ENCODE measurements at places on chromosomes 1 and 21.

DNA sequence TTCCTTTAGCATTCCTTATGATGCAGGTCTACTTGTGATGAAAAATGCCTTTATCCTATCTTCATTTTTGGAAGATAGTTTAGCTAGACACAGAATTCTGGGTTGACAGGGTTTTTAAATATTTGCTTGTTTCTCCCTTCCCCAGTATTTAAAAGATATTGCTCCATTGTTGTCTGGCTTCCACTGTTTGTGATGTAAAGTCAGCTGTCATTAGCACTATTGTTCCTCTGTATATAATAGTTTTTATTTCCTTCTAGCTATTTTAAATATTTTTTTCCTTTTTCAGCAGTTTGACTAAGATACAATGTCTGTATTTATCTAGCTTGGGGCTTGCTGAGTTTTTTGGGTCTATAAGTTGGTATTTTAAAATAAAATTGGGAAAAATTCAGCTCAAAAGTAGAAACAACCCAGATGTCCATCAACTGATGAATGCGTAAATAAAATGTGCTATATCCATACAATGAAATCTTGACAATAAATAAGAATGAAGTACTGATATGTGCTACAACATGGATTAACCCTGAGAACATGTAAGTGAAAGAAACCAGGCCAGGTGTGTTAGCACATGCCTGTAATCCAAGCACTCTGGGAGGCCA, 11.2 kb downstream of the IFT25 start:
- DNase-seq: no peak

GRCh38 chr21:35239811-35240219, 190.7 kb upstream of the RUNX1 start:
- DNase-seq: no peak

DNA sequence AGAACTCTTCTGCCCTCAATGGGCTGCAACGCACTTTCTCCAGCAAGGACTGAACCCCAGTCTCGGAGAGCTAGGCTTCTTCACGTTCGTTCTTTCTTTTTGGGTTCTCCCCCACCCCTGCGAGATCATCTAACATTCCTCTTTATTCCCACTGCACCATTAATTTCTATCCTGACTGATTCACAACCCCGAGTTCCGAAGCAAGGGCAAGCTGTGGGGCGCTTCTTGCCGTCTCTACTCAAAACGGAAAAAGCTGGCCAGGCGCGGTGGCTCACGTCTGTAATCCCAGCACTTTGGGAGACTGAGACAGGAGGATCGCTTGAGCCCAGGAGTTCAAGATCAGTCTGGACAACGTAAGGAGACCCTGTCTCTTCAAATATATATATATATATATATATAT, 37.4 kb upstream of the BTG2 start:
- DNase-seq: no peak

GRCh38 chr1:31227891-31228568, 11.7 kb downstream of the NKAIN1 start:
- DNase-seq: no peak

- DNase-seq: no peak
Measured at GRCh38 chr21:44480200-44481053, 25.1 kb downstream of the LRRC3 start.

- DNase-seq: no peak
Measured at GRCh38 chr21:32717851-32718316, 9.9 kb downstream of the SYNJ1 start.

DNA sequence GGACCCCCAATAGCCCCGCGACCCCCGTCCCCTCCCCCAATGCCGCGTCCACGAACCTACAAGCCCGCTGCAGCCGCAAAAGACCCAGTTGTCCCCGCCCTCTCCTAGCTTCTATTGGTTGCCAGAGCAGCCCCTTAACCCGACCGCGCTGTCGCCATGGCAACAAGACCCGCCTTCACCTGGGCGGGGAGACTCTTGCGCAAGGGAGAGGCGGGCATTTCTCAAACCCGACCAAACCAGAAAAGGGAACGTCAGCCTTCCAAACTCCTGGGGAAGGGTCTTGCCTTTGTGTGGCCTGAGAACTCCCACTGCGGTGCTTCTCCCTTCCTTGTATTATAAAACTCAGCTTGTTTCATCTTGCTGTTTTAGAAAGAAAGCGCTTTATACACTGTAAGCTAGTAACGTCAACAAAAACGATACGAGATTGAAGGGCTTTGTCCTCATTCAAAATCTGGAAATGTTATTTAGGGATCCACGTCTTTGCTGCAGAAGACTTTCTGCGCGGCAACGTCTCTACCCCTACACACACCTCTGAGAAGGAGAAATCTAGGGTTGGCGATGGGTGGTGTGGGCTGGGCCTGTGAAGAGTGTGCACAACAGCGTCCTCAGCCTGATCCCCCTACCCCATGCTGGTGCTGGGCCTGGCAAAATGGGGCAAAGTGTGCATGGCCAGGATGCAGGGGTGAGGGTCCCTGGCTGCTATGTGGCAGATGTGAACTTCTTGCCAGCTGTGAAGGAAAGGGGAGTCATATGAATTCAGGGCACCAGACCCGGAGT, at the start of gene TMEM9:
Gene TMEM9, minus strand, starts transcription at position 86 of the 777 bp plus-strand sequence. CDS start 551 bp downstream, outside the sequence.
- DNase-seq: peak; percentile 95

GRCh38 chr1:109316506-109316905, 9.7 kb upstream of the MYBPHL start:
- DNase-seq: no peak

DNA sequence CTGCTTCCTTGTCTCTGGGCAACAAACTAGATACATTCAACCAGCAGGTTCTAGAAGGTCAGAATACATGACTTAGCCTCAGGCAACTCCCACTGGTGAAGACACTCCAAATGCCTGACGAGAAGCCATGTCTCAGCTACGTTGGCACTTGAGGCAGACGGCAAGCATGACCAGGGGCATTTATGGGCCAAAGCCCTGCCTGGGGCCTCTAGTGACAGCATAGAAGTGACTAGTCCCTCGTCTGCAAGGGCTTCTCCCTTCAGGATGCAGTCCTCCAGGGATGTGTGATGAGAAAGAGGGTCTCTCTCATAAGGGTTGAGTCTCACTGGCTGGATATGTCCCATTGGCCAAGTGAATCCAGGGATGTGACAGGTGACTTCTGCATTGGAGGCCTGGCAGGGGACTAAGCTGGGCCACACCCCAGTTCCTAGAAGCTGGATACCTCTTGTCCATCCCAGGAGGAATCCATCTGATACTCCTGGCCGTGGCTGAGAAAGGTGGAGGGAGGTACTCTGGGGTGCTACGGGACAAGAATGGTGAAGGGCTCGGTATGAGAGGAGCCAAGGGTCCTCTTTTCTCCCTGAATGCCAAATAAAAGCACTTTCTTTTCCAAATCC, 148.6 kb upstream of the HMGB4 start:
- DNase-seq: no peak
